Activated naive CD8-positive, alpha-beta T cell treated with anti-CD3 and anti-CD28 coated beads, Interleukin-2, amount 50 U/mL, for 24 hours (primary cell): ENCODE measurements at places on chromosomes 6 and 20.

DNA sequence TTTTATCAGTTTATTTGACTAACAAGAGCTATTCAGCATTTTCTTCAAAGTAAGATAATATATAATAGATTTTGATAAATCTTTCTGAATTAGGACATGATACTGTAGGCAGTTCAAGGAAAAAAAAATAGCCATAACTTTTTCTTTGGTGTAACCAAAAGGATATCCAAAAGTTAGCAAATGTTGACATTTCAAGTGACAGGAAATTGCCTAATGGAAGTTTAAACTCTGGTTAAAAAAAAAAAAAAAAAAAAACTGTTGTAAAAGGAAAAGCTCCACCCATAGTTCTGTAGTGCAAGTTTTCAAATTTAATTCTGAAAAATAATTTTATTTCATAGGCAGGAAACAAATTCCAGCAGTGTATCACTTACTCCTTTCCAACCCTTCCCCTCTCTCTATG lies 18.8 kb downstream of the HEBP2 start:
- no peak for DNase-seq

- DNase-seq: no peak
Observed at GRCh38 chr20:54984104-54984448, 508.7 kb downstream of the DOK5 start.

DNA sequence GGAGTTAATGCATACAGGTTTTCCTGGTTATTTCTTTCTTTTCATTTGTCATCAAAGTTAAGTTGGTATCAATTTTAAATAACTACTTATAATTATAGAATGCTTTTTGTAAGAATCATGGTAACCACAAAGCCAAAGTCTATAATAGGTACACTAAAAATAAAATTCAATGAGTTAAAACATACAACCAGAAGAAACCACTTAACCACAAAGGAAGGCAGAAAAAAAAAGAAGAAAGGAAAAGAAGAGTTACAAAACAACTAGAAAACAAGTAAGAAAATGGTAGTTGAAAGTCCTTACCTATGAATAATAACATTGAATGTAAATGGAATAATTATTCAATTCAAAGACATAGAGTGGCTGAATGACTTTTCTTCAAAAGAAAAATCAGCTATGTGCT lies 45.6 kb downstream of the THBS2 start:
- DNase-seq: no peak

- no peak for DNase-seq
Observed at GRCh38 chr20:48574383-48574782, 253.4 kb downstream of the PREX1 start.

GRCh38 chr20:55500130-55500529 lies 505.2 kb downstream of the CBLN4 start:
- DNase-seq: no peak

GRCh38 chr6:32603888-32604287 lies 14.2 kb upstream of the HLA-DRB1 start:
- DNase-seq: no peak

- peak; percentile 74 for DNase-seq
Observed at GRCh38 chr6:106520711-106521401, 108.4 kb downstream of the RTN4IP1 start.

GRCh38 chr6:45990162-45990561 lies 25.5 kb downstream of the CLIC5 start:
- no peak for DNase-seq

- DNase-seq: no peak
Observed at GRCh38 chr6:157999168-158000051, 17.7 kb downstream of the SYNJ2 start.

DNA sequence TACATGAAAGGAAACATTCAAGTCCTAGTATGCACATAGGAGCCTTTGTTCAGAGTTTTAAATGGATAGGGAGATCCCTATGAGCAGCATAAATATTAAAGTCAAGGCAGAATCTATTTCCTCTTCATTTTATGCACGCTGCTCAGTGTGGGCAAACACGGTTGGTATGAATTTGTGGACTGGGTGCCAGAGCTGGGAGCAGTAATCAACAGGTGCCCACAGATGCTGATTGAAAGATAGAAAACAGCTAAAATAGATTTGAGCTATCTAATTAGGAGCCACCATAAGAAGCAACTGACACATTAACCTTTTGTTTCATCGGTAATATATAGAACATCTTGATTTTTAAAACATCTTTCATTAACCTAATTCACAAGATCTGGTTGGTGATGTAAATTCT lies 175.5 kb downstream of the EYS start:
- DNase-seq: no peak

GRCh38 chr20:5748246-5748645 lies 2.0 kb upstream of the SHLD1 start:
- no peak for DNase-seq

DNA sequence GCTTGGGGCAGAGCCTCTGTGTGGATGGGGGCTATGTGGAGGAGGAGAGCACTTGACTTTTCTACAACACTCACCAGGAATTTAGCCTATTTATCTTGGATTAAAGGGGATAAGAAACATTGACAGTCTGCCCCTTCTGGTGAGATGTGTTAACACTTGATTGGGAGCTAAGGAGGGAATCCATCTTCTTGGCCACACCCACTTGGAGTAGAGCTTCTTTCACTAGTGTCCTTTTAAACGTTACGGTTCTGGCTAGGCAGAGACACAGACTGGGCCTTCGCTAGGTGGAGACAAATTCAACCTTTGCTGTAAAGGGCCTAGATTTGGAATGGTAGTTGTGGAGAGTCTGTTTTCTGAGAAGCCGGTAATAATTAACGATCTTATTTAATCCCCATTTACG lies 15.5 kb upstream of the TPBG start:
- DNase-seq: no peak

- no peak for DNase-seq
Observed at GRCh38 chr6:40997234-40997957, 41.6 kb downstream of the UNC5CL start.

DNA sequence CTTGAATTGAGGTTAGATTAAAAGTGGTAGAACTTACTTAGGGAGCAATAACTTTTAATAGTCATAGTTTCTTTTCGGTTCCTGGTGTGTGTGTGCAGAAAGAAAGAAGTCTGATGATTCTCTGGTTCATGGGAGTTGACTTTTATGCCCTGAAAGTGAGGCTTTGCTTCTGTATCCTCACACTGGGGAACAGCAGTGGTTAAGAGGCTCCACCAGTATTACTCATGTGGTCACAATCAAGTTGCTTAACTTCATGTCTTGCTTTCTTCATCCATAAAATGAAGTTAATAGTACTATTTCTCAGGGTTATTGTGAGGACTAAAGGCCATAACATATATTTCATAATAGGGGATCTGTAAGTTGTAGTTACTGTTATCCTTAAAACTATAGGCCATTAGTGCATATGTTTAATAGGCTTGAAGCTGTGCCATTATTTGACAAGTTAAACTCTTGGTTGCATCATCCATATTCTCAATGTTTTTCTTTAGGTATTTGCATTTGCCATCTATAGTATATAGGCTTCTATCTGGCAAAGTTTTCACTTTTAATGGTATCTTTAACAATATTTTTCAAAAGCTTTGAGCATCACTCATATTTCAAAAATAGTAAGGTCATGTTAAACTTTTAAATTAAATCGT lies 262.4 kb downstream of the PLCB1 start:
- DNase-seq: no peak

DNA sequence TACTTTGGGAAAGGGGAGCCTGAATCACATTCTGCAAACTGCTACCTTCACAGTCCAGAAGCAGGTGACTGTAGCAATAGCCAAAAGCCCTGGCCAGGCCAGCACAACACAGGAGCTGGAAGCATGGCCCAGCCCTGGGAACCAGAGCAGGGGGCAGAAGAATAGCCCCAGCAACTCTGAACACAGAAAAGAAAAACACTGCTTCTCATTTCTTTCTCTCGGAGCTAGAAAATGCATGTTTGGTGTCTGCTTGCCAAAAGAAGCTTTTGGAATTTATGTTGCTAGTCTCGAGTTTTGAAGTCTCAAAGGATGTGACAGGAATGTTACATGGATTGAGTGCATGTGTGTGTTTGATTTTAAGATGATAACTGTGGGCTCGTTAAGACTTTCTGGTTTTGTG lies 79.8 kb upstream of the SCAF8 start:
- DNase-seq: no peak

GRCh38 chr6:137589067-137589848 lies 95.1 kb upstream of the OLIG3 start:
- DNase-seq: peak; percentile 11

DNA sequence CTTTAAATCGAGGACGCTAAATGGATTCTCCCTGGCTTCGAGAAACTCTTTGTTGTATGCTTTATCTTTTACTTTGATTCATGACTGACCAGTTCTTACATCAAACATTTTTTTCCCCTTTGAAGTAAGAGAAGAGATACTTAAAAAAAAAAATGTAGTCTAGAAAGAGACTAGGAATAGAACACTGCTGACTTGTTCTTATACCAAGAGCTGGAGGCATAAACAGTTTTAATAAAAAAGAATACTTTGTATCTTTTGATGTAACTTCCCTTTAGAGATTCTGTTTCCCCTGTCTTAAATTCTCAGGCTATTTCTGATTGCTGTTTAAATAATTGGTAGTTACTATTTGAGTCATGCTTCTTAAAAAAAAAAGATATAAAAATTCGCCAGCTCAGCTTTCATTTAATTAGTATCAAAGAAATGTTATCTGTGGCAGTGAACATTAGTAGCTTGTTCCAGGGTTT lies 4.8 kb downstream of the ASXL1 start:
- no peak for DNase-seq

- DNase-seq: no peak
Observed at GRCh38 chr6:166786704-166787293, 159.7 kb upstream of the RPS6KA2 start.

- no peak for DNase-seq
Observed at GRCh38 chr6:123030282-123030681, 34.2 kb downstream of the CLVS2 start.

DNA sequence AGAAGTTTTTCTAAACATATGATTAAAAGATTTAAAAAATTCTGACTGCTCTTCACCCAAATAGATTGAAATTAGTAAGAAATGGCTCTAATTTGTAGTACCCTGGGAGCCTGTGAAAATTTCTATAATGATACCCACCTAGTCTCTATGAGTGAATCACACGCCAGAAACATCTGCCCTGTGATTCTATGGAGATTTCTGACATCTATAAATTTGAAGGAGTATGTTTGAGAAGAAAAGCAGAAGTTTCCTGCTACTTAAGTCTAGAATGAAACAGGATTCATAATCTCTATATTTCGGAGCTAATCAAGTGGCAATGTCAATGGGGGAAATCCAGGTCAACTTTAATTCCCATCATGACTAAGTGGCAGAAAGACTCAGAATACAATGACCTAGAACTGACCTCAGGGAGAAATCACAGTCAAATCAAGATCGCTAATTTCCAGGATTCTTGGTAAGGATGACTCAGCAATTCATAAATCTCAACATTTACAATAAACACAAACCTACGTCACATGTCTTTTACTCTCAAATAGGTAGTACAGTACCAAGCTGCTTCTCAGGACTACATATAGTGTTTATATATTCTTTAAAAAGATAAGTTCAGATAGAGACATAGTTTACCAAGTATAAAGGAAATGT lies 186.2 kb upstream of the TNFAIP3 start:
- no peak for DNase-seq
